ENCODE measurements at places on chromosomes 7 and 10.

DNA sequence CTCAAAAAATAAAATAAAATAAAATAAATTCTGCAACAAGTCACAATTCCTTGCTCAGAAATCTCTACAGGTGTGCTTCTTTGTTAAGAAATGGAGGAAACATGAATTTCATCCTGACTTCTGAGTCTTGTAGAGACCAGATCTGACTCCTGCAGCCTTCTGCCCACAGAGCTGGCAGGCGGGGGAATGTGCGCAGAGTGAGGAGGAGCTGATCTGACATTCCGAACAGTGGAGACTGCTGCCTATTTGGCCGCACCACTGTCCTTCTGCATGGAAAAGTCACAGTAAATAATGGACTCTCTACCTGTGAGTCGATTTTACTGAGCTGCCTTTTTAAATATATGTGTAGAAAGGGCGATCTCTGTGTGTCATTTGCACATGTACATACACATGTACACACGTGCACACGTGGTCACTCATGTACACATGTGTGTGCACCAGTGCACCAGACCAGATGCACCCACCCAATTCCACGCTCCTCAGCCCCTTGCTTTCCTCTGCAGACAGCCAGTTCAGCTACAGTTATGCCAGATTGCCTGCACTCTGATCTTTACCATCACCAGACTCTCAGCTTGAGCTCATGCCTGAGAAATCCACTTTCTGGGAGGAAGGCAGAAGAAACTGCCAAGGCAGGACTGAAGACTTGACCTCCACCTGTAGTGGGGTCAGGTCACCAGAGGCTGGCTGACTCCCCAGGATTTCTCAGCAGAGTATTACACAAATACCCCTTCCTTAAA lies 54.9 kb downstream of the IKZF1 start:
- no peak for DNase-seq

DNA sequence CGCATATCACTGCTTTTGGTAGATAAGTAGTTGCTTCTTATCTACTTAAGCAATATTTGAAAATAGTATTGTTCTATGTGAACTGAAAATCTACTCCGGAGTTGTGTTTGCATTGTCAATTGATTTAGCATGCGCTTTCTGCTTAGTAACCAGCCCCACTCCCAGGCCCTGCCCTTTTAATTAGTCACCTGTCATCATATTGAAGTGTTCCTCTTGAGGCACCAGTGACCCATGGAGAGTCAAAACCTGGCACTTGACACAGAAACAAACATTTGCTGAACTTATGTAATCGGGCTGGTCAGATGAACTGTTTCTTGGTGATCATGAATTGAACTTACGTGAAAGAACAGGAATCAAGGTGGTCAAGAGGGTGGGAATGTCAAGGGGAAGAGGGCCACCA lies 27.8 kb upstream of the CDHR3 start:
- no peak for DNase-seq

DNA sequence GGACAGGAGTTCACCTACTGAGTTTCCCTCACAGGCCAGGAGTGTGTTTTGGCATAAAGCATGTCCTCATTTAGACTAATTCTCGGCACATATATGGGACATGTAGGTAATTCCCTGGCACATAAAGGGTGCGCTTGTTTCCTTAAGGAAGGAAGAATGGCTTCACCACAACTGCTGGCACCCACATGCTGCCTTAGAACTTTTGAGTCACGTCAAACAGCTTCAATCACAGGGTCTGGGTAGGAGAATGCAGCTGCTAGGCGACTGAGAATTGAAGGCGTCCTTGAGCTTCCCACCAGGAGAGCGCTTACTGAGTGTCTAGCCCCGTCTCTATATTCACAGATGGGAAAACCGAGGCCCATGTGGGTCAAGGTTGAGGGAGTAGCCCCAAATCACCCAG lies 146.1 kb downstream of the CHN2 start:
- DNase-seq: no peak

- no peak for DNase-seq
Measured at GRCh38 chr7:58086461-58086860, 636.5 kb downstream of the ZNF716 start.

- no peak for DNase-seq
Measured at GRCh38 chr10:93995182-93995581, 1.5 kb downstream of the PLCE1 start.

- no peak for DNase-seq
Measured at GRCh38 chr10:10149899-10150298, 867.8 kb upstream of the CELF2 start.

DNA sequence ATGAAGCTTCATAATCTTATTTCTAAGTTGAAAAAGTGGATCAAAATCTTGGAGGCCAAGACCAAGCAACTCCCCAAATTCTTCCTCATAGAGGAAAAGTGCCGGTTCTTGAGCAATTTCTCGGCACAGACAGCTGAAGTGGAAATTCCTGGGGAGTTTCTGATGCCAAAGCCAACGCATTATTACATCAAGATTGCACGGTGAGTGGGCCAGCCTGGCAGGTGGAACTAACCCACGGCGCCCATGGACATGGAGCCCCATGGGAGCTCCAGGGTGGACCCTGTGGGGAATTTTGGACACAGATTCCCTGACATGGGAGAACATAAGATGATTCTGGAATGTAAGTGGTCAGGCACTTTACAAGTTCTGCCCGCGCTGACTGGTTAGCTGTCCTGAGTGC lies 125.9 kb downstream of the TRRAP start:
- no peak for DNase-seq

DNA sequence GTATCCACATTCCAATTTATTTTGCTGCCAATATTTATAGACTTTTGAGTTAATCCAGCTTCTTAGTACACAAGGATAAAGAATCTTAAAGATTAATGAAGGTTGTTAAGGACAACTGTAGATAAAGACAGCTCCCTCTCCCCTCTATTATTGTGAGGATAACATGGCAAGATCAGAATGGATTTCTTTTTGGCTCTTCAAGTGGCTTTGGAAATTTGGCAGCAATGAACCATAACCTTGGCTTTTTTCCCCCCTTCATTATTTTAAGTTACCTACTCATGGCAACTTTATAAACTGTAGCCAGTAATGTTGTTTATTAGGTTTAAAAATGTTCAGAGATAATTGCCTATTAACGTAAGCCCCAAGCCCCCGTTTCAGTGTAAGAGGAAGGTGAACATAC lies 131.1 kb upstream of the SLC26A5 start:
- no peak for DNase-seq
